ENCODE measurements at places on chromosomes 5 and 9.
A peak's percentile ranks its signal among the peaks of the same experiment; 100 is the strongest.

DNA sequence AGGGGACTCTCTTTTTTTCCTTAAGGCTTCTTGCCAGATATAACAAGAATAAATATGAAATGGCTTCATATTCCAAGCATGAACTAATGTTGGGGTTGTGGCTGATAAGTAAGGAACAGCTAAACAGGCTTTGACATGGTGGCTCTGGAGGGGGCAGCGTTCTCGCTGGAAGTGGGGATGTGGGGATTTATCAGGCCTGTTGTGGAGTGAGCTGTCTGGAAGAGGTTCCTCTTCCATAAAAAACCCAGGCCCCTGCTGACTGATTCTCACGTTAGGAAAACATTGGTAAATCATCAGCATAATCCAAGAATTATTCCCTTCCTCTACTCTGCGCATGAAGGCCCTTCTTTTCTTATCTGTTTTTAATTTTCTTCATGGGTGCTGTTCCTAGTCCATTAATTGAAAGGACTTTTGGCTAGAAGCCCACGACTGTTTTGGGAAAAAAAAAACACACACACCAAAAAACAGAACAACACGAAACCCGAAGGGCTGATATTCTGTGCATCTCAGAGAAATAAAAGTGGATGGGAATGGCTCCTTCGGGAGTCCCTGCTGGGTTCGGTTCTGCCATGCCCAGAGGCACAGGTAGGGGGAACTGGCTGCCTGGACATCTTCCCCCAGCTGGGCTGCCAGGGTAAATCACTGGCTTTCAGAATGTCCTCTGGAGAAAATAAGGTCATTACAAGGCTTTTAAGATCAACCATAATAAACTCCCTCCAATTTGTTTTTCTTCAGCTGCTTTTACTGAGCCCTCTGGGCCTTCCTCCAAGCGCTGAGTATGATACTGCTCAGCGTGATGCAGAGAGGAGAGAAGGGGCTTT, 297.0 kb downstream of the SLIT3 start:
- DNase-seq: peak; percentile 32

GRCh38 chr9:14434158-14434504, 120.2 kb upstream of the NFIB start:
- DNase-seq: no peak

DNA sequence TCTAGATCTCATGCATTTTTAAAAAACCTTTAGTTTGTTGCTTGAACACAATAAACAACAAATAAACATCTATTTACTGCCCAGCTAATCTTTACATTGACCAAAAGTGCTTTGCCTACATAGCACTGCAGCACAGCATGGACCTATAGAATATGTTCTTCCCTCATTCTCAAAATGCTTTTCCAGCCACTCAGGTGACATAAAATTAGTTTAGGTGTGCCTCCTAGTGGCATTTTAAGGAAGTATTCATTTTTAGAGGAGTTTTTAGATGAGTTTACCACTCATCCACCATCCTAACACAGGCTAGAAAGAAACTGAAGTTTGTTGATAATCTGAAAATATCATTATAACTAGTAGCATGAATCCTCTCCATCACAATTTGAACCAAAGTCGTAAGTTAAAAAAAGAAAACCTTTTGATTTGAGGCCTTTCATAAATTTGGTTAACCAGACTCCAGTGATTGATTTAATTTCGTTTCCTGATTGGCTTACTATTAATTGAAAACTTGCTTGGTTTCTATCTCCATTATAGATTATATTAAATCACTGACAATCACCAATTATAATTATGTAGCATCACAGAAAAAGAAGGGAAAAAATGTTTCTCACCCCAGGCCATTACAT, 12.6 kb downstream of the PLGRKT start:
- peak; percentile 46 for DNase-seq

- DNase-seq: no peak
These were observed 19.3 kb downstream of the ABHD17B start for GRCh38 chr9:71891557-71892189.

DNA sequence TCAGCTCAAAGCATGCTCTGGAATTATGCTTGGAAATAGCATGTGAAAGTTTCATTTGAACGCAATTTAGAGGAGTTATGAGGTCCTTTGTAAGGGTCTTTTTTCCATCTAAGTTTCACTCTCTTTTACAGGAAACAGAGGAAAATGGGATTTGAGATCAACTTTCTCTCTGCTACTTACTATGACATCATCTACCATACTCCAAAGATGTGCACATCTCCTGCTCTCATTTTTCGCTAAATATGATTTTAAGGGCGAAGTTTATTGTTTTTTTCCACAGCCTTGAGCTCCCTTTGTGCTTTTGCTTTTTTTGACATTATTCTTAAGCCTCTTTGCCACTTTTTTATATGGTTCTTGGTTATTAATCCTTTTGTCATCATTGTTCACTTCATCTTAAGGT, 125.6 kb downstream of the NNT start:
- DNase-seq: no peak

GRCh38 chr9:124346347-124347163, 68.7 kb downstream of the PSMB7 start:
- no peak for DNase-seq

DNA sequence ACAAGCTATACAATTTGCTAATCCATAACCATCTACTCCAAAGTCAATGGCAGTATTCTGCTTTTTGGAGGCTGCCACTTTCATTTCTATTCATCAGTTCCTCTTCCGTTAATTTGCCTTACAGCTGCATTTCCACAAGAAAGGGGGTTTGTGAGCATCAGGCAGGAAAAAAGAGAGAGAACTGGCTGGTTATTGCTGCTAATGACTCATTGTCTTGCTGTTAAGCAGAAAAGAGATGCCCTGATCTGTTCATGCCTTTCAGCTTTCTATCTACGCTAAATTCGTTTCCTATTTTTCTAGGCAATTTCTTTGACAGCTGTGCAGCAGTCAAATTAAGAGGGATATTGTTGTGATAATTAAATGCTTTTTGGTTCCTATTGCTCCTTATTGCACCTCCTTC, 65.9 kb upstream of the GNAQ start:
- DNase-seq: no peak

DNA sequence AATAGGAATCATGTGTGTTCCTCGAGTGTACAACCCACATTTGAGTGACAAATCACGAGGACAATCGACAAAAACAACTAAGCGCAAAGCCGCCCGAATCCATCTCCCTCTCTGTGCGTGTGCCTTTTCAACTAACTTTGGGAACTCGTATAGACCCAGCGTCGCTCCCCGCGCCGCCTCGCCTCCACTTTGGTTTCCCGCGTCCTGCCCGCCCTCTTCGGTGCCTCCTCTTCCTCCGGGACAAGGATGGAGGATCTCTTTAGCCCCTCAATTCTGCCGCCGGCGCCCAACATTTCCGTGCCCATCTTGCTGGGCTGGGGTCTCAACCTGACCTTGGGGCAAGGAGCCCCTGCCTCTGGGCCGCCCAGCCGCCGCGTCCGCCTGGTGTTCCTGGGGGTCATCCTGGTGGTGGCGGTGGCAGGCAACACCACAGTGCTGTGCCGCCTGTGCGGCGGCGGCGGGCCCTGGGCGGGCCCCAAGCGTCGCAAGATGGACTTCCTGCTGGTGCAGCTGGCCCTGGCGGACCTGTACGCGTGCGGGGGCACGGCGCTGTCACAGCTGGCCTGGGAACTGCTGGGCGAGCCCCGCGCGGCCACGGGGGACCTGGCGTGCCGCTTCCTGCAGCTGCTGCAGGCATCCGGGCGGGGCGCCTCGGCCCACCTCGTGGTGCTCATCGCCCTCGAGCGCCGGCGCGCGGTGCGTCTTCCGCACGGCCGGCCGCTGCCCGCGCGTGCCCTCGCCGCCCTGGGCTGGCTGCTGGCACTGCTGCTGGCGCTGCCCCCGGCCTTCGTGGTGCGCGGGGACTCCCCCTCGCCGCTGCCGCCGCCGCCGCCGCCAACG, at the start of gene GPR150:
GPR150 (plus strand) TSS at position 58 of the 840 bp plus-strand sequence; CDS start at position 247, 189 bp downstream.
- peak; percentile 76 for DNase-seq

- no peak for DNase-seq
These were observed 246.6 kb upstream of the IL12B start for GRCh38 chr5:159576902-159577301.

DNA sequence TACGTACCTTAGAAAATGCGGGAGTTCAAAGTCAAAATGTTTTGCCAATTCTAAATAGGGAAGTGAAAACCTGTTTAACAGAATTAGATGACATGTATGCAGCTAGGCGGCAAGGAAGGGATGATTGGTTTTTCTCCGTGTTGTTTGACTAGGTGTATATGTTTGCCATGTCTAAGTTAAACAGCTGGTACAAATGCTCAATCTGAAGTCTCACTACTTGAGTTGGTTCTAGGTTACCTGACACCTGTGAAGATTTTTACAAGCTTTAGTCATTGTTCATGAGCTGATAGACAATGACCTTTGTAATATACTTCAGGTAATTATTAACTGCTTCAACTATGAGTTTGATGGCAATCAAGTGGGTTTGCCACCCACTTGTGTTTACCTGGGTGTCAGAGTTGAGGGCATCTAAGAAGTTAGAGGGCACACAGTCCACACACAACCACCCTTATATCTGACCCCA, 74.3 kb downstream of the SLC44A1 start:
- peak; percentile 68 for DNase-seq

- DNase-seq: peak; percentile 76
These were observed 4.8 kb upstream of the SMU1 start for GRCh38 chr9:33081128-33081851.

DNA sequence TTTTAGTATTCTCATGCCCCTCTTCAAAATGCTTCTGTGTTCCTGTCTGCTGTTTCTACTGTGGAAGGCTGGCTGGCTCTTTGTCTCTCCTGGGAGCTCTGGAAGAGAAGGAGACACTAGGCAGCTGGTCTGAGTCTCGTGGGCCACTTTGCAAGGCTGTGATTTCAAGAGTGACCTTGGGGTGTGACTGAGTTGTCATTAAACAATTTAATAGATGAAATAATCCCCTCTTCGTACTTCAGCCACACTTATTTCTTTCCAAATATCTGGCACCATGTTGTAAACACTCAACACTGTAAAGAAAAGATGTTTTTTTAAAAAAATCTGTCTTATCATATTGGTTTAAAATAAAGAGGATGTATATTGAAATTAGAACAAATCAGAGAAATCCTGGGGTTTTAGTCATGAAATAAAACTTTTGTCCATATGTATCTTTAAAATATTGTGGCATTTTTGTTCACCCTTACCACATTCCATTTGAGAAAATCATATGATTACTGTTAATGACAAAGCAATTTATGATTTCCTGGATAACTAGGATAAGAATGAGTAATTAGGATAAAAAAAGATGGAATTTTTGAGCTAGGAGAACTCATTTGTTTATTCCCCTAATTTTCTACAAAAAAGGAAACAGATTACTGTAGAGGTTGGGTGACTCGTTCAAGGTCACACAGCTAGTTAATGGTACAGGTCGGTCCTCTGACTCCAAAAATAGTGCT, 200.8 kb downstream of the MAT2B start:
- DNase-seq: no peak

GRCh38 chr9:90198956-90199355, 443.7 kb downstream of the DIRAS2 start:
- no peak for DNase-seq

- DNase-seq: no peak
These were observed 25.2 kb downstream of the TGFBR1 start for GRCh38 chr9:99130069-99130468.

GRCh38 chr5:112221128-112221527, 197.9 kb downstream of the EPB41L4A start:
- no peak for DNase-seq

DNA sequence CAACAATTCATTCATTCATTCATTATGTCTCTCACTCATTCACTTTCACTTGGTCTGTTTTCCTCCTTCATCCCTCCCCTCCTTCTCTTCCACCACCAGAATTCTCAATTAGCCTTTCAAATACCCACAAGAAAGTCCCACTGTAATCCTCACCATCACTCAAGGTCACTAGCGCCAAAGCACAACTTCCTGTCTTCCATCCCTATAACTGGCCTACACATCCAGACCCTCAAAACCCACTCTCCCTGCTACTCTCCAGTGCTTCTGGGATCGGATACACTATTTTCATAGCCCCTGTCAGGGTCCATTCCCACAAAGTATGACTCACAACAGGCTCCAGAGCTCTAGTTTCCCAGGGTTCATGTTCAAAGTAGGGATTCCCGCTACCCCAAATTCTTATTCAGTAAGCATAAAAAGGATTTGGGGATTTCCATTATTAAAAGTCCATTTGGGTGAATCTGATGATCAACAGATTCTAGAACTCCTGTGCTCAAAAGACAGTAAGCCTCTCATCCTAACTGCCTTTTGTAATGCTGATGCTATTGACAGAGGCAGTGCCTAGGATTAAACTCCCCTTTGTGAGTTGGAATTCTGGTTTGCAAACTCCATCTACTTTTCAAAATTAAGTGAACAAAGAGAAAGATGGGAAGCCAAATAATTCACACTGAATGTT, 250.9 kb downstream of the SEMA5A start:
- DNase-seq: no peak

- no peak for DNase-seq
These were observed 113.5 kb upstream of the WWC1 start for GRCh38 chr5:168177831-168178450.

GRCh38 chr5:150120062-150120441, 33.7 kb upstream of the CSF1R start:
- no peak for DNase-seq

DNA sequence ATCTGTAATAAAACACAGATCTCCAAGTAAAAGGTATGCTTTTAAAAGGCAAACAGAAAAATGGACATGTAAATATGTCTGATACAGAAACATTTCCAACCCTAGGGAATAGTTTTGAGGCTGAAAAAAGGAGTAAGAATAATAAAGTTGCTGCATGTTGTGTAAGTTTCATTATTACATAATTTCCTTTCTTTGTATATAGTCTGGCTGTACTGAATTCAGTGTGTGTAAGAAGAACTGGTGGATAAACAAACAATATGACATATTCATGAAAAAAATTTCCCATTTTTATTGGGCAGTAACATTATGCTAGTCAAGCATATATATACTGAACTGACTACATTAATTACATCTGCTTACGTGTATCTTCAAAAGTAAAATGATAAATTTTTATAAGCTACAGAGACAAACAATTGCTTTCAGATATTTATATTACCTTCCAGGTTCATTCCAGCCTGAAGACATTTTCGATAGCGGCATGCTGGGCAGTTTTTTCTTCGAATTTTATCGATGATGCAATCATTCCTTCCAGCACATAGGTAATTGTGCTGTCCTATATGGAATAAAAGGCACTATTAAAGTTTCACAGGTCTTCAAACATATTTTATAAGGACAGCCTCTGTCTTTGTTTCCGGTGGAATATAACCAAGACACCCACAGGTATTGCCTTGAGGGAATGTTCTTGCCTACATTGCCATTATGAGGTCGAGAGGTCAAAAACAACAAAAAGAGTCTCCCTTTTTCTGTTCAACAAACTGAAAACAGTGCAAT, 93.6 kb downstream of the NR3C1 start:
- no peak for DNase-seq

DNA sequence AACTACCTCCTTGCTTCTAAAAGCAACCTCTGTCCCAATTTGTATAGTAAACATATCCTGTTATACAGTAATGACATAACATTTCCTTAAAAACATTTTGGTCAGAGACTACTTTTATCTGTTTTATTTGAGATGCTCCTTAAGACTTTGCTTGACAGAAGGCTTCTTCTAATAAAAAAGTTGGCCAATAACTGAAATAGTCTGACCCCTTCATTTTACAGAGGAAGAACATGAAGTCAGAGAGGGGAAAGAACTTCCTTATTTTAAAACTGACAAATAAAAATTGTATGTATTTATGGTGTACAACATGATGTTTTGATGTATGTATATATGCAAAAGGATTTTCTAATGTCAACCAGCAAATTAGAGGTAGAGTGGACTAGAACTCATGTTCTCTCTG, 35.8 kb upstream of the SPARC start:
- no peak for DNase-seq

GRCh38 chr5:10825897-10826644, 65.0 kb upstream of the DAP start:
- no peak for DNase-seq

- no peak for DNase-seq
These were observed 2.9 kb downstream of the IPPK start for GRCh38 chr9:92666912-92667532.
